ENCODE measurements at places on chromosomes 2 and 18.

DNA sequence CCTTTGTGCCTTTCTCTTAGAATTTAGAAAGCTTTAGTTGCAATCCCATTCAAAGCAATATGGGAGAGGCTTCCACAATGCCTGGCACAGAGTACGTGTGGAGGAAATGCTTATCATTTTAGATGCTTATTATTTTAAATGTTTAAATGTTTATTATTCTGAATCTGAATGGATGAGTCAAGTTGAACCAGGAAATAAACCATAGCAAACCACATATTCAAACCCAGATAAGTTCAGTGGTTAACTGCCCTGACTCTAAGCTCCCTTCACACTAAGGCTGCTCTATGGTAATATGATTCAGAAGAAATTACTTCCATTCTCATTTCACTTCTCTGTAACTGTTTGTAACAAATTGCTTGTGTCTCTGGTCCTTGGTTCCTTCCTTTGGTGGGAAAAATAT lies 5.2 kb upstream of the PPP4R1 start:
- DNase-seq, result peak; percentile 37

DNA sequence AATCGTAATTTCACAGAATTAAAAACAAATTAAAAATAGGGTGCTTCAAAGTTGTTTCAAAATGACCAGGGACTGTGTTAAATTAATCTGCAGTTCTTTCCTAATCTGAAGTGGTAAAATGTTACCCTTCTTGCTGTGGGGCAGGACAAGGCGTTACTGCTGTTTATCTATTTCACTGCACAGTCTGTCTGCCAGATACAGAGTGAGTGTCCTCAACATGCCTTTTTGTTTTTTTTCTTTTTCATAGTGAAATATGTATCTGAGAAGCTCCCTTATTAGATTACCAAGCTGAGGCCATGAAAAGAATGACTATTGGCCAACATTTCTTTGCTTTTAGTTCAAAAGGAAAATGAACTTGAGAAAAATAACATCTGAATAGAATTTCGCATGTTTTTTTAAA lies 38.0 kb downstream of the KCTD1 start:
- no peak for DNase-seq

DNA sequence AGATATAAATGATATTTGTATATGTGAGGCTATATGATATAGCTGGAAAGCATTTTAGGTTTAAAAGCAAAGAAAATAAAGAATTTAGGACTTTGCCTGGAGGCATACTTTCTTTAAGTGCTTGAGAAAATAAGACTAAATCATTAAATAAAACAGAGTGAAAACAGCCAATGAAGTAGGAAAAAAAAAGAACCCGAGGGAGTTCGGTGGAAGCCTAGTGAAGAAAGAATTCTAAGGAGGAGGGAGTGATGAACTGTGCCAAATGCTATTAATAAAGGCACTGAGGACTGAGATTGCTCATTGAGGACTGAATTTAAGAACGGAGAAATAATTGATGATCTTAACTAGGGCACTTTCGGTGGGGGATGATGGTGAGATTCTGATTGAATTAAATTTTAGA lies 573.5 kb downstream of the DSC3 start:
- no peak for DNase-seq

DNA sequence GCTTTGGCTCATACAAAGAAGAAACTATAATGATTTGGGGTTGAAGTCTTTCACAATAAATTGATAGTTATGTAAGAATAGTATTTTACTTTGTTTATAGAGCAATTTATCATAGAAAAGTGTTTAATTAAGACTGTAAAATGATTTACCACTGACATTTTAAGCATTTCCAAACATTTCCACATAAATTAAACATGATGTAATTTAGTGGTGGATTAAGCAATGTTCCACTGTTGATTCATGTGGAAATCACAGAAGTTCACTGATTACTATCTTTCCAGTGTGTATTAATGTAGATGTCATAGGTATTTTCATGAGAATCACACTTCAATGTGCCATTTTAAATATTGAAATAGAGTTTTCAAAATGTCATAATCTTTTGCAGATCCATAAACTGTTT lies 40.1 kb upstream of the GRB14 start:
- no peak for DNase-seq

DNA sequence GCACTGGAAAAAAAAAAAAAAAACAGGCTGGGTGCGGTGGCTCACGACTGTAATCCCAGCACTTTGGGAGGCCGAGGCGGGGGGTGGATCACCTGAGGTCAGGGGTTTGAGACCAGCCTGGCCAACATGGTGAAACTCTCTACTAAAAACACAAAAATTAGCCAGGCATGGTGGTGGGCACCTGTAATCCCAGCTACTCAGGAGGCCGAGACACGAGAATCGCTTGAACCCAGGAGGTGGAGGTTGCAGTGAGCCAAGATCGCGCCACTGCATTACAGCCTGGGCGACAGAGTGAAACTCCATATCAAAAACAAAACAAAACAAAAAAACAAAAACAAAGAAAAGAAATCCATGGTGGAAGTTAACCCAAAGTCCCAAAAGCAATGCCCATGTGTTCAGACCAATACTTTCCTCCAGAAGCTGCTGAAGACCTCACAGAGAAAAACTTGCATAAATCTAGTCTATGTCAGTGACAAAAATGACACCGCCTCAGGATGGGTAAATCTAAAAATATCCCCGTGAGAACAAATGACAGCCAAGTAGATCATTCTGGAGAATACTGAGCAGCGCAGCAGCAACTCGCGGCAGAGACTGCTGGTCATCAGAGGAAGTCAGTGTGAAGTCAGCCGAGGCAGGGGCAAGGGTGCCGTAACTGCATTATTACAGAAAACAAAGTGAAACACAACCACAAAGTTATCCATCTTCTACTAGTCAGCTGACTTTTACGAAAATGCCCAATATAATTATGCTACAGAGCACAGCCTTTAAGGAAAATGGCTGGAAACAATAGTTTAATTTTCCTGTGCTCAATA lies 41.0 kb downstream of the LPIN2 start:
- DNase-seq, result peak; percentile 89

- no peak for DNase-seq
Measured at GRCh38 chr2:23757686-23758433, 169.1 kb downstream of the ATAD2B start.

- no peak for DNase-seq
Measured at GRCh38 chr2:169071455-169071854, 2.1 kb downstream of the DHRS9 start.

DNA sequence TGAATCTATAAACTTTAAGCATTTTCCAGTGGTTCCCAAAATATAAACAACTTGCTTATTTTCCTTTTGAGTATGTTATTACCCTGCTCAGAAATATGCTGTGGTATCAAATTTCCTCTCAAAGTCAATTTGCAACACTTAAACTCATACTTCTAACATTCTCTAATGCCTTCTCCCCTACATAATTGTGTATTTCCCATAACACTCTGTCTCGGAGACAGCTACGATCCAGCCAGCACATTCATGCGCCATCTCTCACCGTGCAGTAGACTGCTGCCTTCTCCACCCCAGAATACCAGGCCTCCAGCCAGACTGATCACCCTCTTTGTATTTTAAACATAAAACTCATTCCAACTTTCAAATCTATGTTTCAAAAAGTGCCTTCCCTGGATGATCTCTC lies 41.8 kb downstream of the TIMM21 start:
- DNase-seq, result no peak

DNA sequence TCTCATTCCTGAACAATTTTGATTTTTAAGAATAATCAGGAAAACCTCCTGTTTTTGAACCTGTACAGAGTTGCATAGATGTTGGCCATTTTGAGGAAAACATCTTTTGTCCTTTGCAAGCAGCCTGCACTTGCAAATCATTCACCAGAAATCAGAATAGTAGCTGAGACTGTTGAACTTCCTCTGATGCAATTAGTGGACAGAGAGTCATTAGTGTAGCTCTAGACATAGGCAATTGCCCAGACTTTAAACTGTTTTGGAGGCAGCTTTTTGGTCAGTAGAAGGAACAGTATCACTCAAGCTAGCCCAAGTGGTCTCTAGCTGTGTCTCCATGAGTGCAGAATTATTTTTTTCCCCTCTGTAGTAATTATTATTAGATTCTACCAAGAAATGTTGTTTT lies 326.1 kb downstream of the PIK3C3 start:
- no peak for DNase-seq

DNA sequence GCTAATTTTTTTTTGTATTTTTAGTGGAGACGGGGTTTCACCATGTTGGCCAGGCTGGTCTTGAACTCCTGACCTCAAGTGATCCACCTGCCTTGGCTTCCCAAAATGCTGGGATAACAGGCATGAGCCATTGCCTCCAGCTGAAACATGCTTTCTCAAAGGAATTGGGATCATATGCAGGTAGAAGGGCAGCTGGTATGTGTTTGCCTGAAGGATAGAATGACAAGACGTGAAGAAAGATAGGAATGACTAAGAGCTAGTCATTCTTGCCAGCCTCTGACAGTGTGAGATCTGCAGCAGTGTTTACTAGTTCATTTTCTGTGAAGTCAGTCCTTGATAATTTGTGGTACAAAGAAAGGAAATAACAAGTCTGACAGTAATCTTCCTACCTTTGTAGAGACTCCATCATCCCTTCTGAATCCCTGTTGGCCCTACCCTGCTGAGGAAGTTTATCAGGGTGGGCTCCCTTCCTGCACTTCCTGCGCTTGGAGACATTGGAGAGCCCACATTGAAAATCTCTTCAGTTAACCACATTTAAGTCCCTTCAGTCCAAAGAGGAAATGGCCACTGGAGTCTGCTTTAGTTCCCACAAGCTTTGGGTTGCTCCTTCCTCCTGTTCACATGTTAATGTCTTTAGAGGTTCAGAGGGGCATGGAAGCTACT lies 14.7 kb downstream of the CFLAR start:
- peak; percentile 89 for DNase-seq

- DNase-seq, result no peak
Measured at GRCh38 chr2:9401059-9401547, 22.2 kb downstream of the ITGB1BP1 start.

DNA sequence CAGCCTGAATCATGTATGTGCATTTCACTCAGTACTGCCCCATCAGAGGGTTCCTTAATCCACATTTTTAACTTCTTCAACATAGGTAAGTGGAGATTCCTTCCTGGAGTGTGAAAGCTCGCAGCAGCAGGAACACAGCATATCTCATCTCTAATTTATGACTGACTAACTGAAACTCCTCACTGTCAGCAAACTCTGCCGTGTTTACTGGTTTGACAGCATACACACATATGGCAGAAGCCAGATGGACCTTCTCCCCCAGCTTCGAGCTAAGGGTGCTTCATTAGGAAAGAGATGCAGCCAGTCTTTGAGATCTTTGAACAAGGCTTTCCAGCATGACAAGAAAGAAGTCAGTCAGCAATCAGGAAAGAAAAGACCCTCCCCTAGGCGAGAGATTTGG lies 200.3 kb upstream of the ACVR2A start:
- DNase-seq, result no peak

- DNase-seq, result no peak
Measured at GRCh38 chr18:6613581-6613980, 115.9 kb upstream of the ARHGAP28 start.

- DNase-seq, result no peak
Measured at GRCh38 chr18:50721006-50721405, 98.8 kb downstream of the MRO start.

- DNase-seq, result peak; percentile 6
Measured at GRCh38 chr2:54897420-54898310, 152.6 kb downstream of the RTN4 start.

GRCh38 chr2:43426305-43427031 lies 169.4 kb downstream of the THADA start:
- peak; percentile 86 for DNase-seq

GRCh38 chr2:238369591-238370040 lies 49.3 kb downstream of the TRAF3IP1 start:
- no peak for DNase-seq
